ENCODE measurements at places on chromosomes 5 and 9.

GRCh38 chr9:89528540-89528939 lies 30.6 kb upstream of the SEMA4D start:
- DNase-seq: no peak

DNA sequence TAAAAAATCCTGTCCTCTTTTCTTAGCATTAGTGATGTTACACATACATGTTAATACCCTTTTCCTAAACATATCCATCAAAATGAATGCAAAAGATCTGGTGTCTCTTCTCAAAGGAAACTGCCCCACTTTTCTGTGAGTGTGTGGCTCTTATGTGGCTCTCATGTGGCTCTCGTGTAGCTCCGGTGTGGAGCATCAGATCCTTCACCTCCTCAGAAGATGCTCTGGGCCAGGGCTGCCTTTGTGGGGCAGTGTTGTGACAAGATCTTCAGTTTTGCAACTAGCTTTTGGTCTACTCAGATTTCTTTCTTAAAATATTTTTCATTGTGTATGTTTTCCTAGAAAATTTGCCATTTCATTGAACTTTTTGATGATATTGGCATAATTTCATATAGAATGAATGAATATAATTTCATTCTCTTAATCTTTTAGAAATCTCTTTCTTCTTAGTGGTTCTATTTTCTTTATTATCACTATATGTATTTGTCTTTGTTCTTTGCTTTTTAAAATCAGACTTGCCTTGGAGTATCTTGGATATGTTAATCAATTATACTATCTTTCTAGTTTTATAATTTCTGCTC lies 19.4 kb downstream of the GARNL3 start:
- DNase-seq: no peak

DNA sequence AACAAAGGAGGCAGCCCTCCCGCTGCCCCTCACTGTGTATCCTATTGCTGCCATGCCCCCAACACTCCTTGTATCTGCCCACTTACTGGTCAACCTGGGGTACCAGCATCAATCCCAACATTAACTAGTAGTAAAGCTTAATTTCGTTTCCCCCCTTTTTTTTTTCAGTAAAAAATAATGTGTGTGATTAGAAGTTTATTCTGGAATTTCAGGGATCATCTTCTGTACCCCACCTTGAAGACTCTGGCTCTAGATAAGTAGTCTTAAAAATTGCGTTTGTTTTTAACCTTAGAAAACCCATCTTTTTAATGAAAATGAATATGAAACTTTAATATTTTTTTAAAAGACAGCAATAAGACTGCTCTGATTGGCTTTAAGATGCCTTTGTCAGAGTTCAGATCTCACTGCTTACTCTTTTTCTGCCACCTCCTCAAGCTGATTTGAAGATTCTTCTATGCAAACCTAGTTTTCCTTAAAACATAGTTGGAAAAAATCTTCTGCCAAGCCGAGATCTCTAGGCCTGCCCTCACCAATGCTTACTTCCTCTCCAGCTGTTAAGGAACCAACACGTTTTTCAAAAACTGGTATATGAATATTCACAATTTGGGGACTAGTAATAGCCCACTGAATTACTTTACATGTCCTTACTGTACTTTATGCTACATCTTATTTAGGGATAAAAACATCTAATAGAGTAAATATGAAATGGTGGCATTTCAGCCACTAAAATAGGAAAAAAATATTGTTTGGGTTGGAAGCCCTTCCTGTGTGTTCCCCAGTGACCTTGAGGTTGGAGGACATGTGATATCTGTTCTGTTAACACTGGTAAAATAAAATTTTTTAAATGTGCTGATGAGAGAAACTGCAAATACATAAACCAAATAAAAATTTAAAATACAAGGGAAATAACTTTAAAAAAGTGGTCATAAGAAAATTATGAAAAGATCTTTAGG lies 4.0 kb upstream of the RHOBTB3 start:
- no peak for DNase-seq

DNA sequence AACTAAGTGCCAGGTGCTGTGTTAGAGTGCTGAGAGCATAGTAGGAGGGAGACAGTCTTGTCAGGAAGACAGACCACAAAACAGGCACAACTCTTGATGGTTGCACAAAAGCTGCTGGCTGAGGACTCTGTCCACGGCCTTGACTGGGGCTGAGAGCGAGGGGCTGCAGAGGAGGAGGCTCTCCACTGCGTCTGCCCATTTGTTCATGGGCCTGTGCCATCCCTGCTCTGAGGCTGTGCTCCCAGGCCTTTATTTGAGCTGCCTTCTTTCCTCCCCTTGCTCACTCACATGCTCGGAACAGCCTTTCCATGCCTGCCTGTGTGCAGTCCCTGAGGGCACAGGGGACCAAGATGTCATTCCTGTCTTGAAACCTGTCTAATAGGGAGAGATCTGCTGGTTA lies 147.8 kb downstream of the CACNA1B start:
- no peak for DNase-seq

DNA sequence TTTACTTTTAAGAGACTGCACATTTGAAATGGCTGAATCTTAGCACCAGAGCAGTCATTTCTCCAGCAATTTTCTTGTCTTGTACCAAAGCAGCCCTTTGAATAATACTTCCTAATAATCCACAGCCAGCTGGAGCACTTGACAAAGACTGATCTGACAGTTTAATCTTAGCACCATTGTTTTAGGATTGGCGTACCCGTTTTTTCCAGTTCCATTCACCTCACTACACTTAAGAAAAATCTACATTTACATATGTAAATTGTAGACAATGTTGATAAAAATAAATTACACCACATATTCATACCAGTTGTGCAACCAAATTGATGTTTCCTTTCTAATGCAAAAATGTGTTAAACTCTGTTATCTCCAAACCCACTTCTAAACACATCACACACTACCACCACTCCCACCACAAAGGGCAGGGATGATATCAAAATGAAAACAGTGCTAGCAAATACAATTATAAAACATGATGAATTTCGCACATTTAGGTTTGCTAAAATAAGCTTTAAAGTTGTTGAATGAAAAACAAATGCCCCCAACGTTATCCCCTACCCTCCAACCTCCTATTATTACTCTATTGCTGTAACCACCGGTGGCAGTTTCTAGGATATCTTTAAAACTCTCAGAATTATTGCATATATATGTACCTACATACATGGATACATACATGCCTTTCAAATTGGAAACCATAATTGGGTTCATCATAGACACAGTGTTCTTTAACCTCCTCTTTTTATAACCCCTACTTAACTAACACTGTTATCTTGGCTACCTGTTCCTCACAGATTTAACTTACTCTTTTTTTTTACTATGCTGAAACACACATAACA lies 21.5 kb downstream of the SERINC5 start:
- DNase-seq: no peak

DNA sequence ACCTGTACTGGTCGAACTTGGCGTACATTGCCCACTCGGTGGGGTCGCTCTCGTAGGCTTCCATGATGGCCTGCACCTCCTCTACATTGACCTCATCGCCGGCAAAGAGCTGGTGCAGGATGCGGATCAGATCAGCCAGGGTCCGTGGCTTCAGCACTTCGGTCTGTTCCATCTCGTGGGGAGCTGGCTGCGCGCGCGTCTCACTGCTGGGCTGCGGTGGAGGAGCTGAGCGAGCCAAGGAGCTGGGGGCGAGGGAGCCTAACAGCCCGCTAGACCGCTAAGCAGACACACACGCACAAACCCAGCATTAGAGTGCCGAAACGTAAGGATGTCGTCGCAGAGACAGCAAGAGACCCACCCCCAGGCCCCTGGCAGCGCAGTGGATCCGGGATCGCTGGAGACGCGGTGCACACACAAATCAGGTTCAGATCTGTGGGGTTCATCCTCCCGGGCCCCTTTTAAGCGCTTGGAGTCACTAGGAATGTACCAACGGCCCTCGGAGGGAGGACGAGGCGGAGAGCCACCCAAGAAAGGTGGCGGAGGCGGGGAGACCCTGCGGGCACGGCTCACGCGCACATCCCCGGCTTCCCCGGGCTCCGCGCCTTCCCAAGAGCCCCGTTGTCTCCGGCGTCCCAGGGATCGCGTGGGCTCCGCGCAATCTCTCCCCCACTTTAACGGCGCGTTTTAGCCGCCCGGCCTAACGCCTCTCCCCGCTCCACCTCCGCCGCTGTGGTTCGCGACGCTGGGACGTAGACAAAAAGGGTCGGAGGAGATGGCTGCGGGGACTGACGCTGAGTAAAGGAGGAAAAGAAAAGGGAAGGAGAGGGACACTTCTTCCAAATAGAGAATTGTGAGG lies at the start of gene CDO1:
Gene CDO1 (minus strand): TSS at position 434 of the 856 bp plus-strand sequence. CDS start 262 bp downstream, at position 172.
- DNase-seq: no peak
